SHP77 treated with DMSO at 0.1 percent for 48 hours (cell line): ENCODE measurements at places on chromosomes 3 and 15.

GRCh38 chr3:4406746-4407568, 60.1 kb downstream of the SUMF1 start:
- DNase-seq, result no peak

- no peak for DNase-seq
Observed at GRCh38 chr3:123843668-123844067, 40.5 kb downstream of the MYLK start.

DNA sequence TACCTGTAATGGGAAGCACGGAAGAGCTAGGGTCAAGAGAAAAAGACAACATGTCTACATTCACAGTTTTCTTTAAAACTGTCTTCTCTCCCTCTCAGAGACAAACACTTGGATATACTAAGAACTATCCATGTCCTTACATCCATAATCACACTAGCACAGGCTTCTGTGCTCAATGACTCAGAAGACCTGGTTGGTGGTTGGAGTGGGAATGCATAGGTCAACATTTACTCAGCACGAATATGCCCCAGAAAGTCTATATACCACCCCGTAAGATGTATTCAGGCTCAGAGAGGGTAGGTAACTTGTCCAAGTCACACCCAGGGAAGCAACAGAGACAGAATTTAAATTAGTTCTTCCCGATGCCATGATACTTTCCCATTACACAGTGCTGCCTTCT, 891.1 kb downstream of the TUSC7 start:
- no peak for DNase-seq

DNA sequence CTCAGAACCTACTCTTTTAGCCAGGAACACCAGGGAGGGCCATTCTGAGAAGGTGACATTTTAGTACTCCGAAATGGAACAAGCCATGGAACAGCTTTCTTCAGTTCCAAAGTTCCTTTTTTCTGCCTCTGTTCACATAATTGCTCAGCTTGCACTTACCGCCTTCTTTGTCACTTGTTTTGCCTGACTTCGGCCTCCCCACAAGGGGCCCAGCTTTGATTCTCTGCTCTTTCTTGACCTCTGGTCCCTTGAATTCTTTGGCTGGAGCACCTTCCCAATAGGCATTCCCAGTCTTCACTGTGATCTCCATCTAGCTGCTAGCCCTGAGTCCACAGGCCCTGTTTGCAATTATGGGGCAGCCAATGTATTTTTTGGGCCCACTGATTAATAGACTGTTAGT, 51.4 kb upstream of the SLC7A14 start:
- no peak for DNase-seq

GRCh38 chr3:14925729-14926591, 21.4 kb upstream of the NR2C2 start:
- DNase-seq, result peak; percentile 44

DNA sequence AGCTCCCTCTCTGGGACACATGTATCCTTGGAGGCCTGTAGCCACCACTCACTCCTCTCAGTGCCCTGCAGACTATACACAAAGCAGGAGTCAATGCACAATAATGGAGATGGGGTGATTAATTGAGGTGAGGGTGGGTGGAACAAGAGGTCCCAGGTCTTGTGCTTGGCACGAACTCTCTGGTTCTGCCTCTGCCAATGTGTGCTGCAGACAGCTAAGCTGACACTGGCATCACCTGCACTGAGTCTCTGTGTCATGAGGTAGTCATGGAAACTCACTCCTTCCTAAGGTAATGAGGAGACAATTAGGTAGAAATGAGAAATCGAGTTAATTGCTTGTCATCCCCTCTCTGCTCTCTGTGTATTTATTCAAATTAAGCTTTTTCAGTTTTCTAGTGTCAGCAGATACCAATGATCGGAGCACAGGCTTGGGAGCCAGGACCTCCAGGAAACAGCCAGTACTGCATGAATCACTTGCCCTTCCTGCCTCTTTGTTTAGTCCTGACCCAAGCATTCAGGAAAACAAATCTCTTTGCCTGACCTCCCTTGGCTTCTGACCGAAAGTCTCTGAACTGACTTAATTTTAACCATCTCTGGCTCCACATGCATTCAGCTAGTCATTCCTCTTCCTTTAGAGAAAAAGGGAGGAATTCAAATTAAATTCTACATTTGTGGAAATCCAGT, 56.7 kb downstream of the DRD3 start:
- no peak for DNase-seq

DNA sequence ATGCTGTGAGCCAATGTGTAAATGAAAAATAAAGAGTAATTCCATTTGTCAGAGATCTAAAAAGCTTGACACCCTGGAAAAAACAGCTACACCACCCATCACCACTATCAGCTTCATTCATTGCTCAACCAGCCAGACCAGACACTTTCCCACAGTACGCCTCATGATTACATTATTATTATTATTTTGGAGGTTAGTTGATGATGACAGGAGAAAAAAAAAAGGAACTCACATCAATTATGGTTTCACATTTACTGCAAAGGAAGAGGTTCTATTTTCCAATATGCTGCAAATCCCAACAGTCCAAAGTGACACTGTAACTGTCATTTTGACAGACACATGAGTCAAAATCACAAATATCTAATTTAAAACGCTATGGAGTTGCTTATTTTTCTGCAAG, 134.7 kb upstream of the TSC22D2 start:
- DNase-seq, result no peak

DNA sequence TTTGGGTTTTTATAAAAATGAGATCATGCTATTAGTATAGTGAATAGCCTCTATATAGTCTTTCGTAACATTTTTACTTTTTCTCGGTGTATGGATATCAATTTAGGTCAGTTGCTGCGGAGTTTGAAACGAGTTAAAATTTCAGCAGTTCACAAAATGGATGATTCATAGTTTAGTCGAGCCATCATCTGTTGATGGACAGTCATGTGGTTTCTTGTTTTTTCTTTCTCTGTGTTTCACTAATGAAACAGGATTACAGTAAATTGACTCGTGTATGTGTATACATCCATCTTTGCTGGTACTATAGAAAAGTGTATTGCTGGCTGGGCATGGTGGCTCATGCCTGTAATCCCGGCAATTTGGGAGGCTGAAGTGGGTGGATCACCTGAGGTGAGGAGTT, 106.8 kb downstream of the IGF1R start:
- DNase-seq, result no peak

DNA sequence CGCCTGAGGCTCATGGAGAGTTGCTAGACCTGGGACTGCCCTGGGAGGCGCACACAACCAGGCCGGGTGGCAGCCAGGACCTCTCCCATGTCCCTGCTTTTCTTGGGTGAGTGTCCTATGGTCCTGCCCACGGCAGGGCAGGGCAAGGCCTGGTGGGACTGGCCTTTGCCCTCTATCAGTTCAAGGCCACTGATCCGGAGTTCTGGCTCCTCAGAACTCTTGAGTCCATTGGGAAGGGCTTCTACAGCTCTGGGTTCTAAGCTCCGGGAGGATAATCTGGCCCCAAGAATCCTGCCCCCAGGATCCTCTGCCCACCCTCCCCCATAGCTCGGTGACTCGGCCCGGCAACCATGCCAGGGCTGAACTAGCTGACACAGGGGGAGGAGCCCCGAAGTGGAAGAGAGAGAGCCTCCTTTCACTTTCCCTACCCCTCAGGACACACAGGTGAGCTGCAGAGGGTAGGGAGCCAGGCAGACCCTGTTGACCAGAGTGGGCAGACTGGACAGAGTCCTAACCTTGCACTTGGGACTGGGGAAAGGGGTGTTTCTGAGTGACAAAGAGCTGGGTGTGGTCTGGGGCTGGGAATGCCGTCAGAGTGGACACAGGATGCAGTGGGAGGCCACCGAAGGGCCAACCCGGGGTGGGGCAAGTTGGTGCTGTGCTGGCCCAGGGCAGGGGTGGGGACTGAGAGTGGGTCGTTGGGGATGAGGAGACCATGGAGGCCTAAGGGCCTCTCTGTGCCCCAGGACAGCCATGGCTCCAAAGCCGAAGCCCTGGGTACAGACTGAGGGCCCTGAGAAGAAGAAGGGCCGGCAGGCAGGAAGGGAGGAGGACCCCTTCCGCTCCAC, 664 bp downstream of the PARP3 start:
- no peak for DNase-seq

DNA sequence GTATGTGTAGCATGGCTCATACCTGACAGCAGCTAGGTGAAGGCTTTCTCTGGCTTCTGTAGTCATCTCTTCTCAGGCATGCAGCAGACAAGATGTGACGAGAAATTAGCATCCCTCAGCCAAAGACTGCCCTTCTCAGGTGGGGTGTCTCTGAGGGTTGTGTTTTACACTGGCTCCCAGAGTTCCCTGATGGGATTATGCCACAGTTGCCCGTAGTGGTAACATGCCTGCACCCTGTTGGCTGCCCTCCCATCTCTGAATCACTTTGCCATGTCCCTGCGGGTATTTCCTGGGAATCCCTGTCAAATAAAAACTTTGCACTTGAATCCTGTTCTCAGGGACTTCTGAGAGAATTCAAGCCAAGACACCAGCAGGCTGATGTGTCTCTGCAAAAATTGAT, 70.5 kb downstream of the LRTM1 start:
- no peak for DNase-seq

DNA sequence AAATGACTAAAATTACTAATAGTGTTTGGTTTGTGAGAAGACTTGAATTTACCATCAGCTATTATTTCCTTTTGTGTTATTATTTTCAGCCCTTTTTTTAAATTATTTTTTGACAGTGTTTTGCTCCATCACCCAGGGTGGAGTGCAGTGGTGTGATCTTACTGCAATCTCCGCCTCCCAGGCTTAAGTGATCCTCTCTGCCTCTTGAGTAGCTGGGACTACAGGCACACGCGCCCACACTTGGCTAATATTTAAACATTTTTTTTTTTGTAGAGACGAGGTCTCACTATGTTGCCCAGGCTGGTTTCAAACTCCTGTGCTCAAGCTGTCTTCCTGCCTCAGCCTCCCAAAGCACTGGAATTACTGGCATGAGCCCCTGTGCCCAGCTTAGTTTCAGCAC, 31.7 kb upstream of the UTS2B start:
- no peak for DNase-seq

DNA sequence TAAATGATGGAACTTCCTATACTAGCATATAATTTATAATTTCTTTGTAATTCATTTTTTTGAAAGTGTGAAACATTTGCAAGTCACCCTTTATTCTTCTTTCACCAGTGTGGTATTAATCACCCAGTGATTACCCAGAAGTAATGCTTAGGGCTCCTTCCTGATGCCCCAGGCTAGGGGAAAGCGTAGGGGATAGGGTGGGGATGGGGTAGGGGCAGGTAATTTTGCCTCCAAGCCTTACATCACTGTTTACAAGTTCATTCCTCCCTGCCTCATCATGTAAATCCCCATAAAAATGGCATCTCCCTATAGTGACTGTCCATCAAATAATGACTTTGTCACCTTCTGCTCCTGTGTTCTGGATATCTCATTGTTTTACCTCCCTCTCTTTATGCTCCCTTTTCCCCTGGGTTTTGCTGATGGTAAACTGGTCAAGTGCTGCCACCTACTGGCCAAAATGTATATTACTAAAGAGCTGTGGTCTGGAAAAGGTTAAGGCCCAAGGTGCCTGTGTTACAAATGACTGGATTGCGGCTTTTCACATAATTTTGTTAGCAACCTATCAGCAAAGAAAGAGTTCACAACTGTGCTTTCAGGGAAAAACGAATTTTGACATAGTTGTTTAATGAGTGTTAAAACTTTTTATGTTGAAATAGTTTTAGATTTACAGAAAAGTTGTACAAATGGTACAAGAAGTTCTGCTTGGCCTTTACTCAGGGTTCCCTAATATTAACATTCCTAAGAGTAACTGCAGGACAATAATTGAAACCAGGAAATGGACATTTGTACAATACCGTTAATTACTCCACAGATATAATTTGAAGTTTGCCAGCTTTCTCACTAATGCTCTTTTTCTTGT, 54.7 kb downstream of the ONECUT1 start:
- DNase-seq, result peak; percentile 27

DNA sequence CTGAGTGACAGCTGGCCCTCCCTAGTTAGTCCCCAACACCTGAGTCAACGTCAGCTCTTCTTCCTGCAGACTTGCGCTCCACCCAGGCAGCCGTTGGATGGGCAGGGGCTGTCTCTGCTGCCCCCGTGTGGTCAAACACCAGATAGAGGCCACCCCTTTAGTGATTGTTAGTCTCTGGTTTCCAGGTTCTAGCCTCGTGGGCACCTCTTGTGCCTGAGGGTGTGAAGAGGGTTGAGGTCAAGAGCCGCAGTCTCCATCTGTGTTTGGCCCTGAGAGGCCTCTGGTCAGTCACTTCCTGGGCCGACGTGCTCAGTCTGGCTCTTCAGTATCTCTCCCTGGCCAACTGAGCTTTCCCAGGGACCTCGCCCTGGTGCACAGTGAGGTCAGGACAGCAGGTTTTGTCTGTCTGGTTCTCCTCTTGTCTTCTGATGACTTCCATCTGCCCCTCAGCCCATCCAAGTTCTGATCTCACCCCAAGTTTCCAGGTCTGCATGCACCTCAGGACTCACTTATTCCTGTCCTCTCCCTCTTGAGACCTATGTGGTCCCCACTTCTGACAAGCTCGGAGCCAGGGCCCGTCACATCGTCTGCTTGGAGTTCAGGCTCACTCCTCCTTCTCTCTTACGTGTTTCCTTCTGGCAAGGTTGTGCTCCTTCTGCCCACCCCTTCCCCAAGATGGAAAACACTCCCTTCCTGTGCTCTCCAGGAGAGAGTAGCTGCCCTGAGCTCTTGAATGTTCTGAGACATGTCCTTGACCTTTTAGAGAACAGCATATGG, 20.9 kb downstream of the CD276 start:
- DNase-seq, result no peak

DNA sequence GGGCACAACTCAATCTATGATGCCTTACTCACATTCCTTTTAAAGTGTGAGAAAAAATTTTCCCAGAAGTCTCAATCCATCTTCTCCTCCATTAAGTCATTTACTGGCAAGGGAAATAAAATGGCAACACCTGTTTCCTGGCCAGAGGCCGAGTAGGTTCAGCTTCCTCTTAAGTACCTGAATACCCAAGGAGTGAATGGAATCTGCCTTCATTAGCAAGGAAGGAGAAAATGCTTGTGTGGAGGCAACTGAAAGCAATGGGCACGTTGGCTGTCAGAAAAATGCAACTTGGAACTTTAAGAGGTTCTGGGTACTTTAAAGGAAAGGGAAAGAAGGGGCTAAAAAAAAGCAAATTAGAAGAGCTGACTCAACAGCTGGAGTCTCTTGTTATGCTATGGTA, 423.6 kb upstream of the ARL6 start:
- DNase-seq, result no peak

GRCh38 chr3:139425745-139426400, 36.4 kb upstream of the COPB2 start:
- DNase-seq, result no peak

- no peak for DNase-seq
Observed at GRCh38 chr3:108090049-108090700, 656 bp downstream of the CD47 start.

- no peak for DNase-seq
Observed at GRCh38 chr3:46368569-46368968, 2.2 kb upstream of the CCR5 start.

GRCh38 chr3:160027541-160028195, 39.0 kb downstream of the IL12A start:
- DNase-seq, result no peak

DNA sequence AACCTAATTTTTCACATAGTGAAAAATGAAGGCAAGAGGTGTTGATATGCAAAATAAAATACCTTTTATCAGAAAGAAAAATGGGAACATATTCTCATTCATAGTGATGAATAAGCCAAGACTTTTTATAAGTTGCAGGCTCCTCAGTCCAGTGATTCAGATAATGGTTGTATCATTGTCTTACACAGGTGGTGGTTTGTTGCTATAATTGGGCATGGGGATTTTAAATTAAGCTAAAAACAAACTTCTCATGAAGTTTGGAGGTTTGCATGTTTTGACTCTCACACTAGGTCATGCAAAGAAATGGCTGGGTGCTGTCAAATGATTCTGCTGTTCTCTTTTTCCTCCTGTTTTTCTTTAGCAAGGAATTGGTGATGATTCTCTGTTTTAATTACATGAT, 60.8 kb upstream of the SKIL start:
- no peak for DNase-seq
